Hematopoietic multipotent progenitor cell treated with erythropoietin and hydrocortisone succinate and interleukin-3 and kit ligand, for 17 days (in vitro differentiated cells): ENCODE measurements at places on chromosomes 1 and 21.
A peak's percentile ranks its signal among the peaks of the same experiment; 100 is the strongest.

GRCh38 chr21:42466700-42467099 is 29.3 kb downstream of the RSPH1 start:
- no peak for DNase-seq

- DNase-seq, result no peak
These were observed 98.8 kb downstream of the RHOU start for GRCh38 chr1:228833911-228834688.

GRCh38 chr21:42141643-42142042 is 70.5 kb downstream of the UMODL1 start:
- DNase-seq, result no peak

GRCh38 chr1:110548381-110548780 is 29.4 kb upstream of the KCNA10 start:
- no peak for DNase-seq

DNA sequence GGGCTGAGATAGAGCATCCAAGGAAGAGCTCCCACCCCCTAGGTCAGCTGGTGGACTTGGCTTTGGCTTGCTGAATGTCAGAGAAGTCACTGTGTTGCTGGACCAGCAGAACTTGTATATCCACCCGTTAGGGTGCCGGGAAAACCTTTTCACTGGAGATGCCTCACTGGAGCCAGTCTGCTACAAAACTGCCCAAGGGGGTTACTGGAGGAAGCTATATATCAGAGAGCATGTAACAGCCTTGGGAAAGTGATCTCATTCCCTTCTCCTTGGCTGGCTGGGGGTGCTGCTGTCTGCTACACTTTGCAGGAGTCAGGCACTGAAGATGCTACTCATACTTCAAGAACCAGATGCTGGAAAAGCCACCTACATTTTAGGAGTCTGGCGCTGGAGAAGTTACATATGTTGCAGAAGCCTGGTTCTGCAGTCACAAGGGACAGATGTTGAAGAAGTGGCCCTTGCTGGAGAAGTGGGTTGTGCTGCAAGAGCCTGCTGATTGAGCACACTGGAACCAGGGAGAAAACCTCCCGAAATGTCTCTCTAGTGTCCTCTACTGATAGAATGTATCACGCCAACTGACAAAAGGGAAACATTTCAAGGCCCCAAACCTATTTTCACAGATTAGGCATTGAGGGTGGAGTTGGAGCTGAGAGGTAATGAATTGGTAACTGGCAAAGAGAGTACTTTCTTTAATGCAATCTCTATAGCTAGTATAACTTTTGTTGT is 250.6 kb downstream of the SPATA17 start:
- DNase-seq, result no peak

GRCh38 chr1:93800856-93801255 is 78.2 kb downstream of the DNTTIP2 start:
- DNase-seq, result no peak

- peak; percentile 6 for DNase-seq
These were observed 7.9 kb downstream of the KIF21B start for GRCh38 chr1:201015551-201016091.

DNA sequence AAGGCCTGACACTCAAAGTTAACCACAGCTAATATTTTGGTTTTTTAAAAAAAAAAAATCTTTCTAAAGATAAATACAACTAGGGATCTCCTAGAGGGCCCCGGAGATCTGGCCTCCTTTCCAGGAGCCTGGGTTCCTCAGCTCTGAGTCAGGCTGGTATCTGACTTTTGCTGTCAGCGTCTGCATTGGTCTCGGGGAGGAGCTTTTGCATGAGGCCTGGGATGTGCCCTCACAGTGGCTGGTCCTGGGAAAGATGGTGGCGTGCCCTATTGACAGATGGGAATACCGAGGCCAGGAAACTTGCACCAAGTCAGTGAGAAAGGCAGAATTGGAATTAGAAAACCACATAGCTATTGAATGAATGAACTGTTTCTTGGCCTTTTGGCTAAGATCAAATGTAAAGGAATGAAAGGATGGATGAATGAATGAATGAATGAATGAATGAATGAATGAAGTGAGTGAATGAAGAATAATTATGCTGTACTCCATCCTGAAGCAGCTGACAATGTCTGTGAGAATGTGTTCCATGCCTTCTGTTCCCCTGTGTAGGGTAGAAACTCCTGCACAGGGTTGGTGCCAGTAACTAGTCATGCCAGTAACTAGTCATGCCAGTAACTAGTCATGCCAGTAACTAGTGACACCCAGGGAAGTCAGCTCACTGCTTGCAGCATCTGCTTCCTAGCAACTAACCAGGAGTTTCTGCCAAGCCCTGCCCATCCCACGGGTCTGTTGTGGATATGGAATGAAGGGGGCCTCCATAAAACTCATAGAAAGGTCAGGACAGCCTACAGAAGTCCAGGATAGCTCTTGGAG is 242.5 kb upstream of the VAMP3 start:
- no peak for DNase-seq

DNA sequence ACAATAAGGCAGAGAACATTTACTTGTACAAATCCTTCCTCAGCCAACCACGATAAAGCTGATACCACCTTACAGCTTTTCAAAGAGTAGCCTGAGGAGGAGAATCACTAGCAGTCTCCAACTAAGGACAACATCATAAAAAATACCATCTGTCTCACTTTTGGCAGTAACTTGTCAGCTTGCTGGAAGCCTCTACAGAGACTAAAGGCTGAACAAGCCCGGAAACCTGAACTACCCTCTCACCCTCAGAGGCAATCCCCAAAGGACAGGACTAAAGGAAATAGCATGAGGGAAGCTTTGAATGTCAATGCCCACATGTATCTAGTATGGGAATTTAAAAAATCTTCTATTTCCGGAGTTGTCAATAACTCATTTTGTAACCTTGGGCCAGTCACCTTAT is 10.6 kb downstream of the SRSF4 start:
- DNase-seq, result no peak

- no peak for DNase-seq
These were observed 46.6 kb downstream of the SLC30A7 start for GRCh38 chr1:100942304-100943046.

GRCh38 chr1:150563340-150564038 is 14.3 kb downstream of the ADAMTSL4 start:
- peak; percentile 90 for DNase-seq

GRCh38 chr1:245874942-245875580 is 632.0 kb downstream of the SMYD3 start:
- DNase-seq, result peak; percentile 6

GRCh38 chr1:183537405-183537804 is 52.9 kb downstream of the NCF2 start:
- DNase-seq, result no peak

DNA sequence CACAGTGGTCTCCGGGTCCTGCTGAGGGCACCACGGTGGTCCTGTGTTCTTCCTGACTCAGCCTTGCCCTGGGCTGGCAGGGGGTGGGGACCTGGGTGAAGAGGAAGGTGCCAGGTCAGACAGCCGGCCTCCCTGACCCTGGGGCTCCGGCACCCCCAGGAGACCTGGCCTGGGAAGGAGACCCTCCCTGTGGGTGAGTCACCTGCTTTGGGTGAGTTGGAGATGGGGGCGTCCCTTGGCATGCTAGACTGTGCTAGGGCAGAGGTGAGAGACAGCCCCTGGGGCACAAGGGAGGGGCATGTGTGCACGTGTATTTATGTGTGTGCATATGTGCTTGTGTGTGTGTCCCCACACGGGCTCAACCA is 23.4 kb downstream of the SPSB1 start:
- no peak for DNase-seq

DNA sequence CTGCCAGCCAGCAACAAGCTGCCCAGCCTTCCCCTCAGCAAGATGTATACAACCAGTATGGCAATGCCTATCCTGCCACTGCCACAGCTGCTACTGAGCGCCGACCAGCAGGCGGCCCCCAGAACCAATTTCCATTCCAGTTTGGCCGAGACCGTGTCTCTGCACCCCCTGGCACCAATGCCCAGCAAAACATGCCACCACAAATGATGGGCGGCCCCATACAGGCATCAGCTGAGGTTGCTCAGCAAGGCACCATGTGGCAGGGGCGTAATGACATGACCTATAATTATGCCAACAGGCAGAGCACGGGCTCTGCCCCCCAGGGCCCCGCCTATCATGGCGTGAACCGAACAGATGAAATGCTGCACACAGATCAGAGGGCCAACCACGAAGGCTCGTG is 13.3 kb upstream of the PIGV start:
- DNase-seq, result no peak

DNA sequence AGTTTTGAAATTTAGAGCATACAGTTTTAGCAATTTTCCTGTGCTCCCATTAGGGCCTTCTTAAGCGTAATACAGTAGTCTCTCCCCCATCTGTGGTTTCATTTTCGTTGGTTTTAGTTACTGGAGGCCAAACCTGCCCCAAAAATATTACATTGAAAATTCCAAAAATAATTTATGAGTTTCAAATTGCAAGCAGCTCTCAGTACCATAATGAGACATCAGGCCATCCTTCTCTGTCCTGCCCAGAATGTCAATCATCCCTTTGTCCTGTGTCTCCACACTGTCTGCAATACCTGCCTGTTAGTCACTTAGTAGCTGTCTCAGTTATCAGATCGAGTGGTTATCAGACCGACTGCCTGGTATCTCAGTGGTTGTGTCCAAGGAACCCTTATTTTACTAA is 45.4 kb downstream of the ADSS2 start:
- no peak for DNase-seq

GRCh38 chr1:234127026-234127671 is 222.7 kb downstream of the SLC35F3 start:
- no peak for DNase-seq

DNA sequence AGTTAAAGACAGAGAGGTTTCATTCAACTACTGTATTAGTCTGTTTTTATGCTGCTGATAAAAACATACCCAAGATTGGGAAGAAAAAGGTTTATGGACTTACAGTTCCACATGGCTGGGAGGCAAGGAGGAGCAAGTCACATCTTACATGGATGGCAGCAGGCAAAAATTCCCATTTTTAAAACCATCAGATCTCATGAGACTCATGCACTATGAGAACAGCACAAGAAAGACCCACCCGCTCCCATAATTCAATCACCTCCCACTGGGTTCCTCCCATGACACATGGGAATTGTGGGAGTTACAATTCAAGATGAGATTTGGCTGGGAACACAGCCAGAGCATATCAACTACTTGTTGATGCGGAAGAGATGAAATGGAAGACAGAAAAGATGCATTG is 9.2 kb downstream of the GPR161 start:
- DNase-seq, result no peak

- DNase-seq, result no peak
These were observed at the start of gene OLFM3 for GRCh38 chr1:101996825-101997465. Gene OLFM3 (minus strand): TSS chr1:101996926.

DNA sequence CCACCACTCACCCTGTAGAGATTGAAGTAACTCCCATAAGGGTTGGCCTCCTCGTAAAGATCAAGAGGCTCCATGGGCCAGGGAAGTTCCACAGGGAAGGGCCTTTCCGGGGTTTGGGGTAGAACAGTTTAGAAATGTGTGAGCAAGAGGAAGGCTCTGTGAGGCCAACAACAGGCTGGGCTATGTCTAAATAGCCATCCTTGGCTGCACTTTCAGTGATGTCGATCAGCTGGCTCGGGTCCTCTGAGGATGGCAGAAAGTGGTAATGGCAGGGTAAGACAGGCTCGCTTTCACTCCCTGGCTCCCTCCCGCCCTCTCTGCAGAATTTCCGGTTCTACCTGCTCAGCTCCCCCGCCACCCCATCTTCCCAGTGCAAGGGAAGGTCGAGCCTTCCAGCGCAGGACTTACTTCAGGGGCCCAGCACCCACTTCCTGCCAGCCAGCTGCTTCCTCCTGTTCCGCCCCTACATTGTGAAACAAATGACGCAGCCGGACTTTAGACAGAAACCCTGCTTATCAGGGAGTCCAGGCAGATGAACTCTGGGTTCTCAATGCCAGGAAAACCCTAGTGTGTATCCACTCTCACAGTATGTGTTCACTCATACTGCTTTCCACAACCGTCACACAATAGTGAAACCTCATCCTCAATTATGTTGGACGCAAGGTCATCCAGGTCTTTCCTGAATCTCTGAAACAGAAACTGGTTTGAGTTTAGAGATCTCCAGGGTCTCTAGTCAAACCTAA is 7.3 kb downstream of the F11R start:
- peak; percentile 79 for DNase-seq

GRCh38 chr1:160739098-160739511 is at the start of gene SLAMF7:
Gene SLAMF7 (plus strand): TSS chr1:160739247. CDS start chr1:160739302, 55 bp downstream.
- no peak for DNase-seq

DNA sequence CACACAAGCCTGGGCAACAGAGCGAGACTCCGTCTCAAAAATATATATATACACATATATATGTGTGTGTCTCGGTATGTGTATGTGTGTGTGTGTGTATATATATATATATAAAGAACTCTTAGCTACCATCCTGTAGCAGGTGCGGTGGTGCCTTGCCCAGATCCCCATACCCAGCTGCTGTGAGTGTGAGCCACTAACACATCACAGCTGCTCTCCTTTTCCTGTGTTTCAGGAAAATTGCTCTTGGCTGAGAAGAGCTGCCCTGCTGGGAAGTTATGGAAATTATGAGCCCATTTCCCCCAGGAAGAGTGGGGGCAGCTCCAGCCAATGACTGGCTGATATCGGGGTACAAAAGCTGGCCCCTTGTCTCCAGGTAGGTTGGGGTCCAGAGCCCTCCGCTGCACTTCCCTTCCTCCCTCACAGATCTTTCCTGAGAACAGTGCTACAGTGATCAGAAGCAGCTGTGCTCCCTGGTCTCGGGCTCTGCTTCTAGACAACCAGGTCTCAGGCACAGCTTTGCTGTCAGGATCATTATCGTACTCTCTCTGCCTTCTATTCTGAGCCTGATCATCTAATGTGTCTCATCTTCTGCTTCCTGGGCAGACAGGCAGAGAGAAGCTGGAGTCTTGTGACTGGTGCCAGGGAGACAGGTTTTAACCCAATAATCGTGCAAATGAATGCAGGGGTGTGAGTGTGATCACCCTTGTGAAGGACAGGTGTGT is 109.6 kb upstream of the ZNF678 start:
- no peak for DNase-seq

DNA sequence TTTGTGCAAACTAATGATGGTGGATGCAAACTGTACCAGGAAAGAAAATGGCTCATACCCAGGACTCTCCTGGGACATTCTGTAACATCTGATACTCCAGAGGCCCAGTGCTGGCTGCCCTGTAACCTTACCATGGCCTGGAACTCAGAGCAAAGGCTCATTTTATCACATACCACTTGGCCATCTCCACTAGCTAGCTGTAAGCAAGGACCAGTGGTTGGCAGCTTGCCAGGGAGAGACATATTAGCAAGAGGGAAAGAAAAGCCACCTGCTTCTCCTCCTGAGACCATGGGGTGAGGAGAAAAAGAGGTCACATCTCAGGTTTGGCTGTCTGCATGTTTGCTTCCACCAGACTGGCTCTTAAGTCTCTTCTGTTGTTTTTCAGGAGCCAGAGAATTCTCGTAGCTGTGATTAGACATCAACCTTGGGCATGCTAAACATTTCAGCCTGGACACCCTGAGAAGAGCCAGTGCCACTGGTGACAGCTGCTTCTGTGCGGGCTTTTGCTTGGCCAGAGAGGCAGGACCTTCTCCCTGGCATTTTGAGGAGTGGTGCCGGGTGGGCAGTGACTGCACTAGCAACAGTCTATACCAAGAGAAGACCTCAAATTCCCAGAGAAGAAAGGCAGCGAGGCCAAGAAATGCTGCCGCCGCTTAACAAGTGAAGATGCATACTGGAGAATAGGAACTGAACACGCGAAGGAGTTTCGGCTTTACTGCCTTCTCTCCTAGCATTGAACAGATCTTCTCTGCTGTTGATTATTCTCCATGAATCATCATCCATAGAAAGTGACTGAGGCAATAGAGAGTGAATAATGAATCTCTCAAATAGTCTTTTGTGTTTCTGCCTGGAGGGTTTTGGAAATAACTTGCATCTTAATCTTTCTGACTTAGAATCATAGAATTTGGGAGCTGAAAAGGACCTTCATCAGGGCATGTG is 6.7 kb upstream of the INKA2 start:
- peak; percentile 30 for DNase-seq
